Fibroblast of mammary gland (primary cell): ENCODE measurements at places on chromosomes 11 and 22.
A peak's percentile ranks its signal among the peaks of the same experiment; 100 is the strongest.

DNA sequence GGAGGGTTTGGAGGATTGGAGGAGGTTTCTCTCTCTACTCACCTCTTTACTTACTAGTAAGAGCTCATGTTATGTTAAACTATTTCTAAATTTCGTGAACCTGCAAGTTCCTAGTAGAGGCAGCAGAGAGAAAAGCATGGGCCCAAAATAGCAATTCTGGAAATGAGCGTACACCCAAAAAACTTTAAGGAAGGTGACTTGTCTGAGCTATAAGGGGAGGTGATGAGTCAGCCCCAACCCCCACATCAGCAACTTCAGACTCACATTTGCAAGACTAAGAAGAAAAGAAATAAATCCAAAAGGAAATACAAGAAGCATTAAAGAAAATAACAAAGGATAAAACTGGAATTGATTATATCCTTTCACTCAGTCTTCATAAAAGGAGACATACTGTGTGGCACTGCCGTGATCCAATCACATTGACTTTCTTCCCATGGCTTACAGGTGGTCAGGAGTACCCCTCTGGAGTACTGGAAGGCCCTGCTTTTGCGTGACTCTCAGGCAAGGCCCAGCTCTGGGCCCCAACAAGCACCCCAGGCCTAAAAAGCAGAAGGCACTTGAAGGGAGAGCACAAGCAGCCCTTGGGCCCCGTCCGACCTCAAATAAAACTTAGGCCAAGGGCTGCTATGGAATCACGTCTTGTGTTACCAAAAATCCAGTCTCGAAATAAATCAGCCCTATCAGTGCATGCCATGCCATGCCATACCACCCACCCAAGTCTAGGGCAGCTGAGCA lies 14.3 kb downstream of the PACSIN2 start:
- DNase-seq: peak; percentile 71

DNA sequence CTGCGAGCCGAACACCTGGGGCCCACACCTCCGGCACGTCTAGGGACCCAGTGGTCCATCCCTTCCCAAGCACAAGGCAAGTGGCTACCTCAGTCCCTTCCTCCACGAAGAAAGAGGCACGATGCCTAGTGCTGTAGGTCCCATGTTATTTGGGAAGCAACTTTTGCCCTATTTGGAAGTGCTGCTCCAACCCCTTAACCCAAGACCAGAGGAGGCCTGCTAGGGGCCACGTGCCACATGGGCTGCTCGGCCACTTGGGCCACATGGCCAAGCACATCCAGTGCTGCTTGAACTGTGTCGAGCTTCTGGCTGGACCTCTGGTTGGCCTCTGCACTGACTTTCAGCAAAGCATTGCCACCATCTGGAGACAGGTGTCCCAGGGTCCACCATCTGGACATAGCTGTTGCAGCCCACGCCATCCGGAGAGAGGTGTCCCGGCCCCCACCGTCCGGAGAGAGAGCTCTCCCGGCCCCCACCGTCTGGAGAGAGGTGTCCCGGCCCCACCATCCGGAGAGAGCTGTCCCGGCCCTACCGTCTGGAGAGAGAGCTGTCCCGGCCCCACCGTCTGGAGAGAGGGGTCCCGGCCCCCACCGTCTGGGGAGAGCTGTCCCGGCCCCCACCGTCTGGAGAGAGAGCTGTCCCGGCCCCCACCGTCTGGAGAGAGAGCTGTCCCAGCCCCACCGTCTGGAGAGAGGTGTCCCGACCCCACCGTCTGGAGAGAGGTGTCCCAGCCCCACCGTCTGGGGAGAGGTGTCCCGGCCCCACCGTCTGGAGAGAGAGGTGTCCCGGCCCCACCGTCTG lies 6.5 kb upstream of the B4GALNT4 start:
- no peak for DNase-seq

DNA sequence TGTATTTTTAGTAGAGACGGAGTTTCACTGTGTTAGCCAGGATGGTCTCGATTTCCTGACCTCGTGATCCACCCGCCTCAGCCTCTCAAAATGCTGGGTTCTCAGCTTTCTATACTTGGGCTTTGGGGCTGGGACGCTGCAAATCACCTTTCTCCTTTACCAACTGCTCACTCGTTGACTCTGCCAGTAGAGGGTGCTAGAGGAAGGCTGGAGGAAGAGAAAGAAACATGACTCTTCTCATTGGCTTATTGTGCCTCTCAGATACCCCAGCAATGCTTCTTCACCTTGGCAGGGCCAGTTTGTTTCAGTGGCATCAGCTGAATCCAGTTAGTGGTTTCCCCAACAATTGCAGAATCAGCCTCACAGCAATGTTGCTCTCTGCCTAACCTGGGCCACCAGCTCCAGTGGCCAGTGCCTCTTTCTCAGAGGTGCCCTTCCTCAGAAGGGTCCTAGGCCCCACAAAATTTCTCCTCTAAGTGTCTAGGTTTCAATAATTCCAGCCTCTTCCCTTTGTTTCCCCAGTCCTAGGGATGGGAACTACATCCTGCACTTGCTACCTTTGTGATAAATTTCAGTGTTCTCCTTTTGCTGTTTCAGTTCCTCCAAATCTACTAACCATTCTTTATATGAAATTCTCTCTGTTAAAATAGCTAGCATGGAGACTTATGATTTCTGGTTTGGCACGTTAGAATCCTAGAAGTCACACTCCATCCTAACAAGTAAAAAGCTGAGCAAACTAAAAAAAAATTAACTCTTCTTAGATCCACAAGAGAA lies 71.5 kb upstream of the VSTM5 start:
- DNase-seq: peak; percentile 70

DNA sequence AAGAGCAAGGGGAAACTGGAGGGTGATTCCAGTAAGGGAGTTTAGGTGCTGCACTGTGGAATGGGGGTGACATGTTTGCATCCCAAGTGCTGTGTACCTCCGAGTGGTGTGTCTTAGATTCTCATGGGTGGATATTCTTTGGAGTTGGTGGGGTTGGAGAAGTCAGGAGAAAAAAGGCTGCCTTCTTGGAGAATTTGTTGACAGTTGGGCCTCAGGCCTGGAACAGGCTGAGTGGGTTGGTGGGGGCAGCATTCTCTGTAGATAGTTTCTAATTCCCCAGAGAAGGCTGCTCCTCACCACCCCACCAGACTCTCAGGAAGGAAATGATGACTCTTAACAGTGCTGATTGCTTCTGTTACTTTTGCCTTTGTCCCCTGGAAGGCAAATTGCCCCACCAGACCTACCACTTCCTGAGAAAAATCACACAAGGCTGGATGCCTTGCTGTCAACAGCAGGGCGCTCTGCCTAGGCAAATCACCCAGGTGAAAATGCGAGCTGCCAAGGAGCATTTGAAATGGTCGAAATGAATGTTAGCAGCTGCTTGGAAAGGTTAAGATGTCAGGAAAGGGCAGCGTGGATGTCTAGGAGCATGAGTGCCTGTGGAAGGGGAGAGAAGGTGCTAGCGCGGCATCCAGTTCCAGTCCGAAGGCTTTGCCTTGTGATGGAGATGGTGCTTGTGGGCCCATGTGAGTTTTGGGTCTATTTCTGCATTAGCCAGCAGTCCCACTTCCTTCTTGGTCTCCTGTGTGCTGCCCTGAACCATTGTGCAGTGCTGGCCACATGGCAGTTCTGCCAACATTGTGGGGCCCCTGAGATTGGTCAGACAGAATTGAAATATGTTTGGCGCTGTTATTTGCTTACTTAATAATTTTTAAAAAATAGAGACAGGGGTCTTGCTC lies 29.7 kb upstream of the SORL1-AS1 start:
- DNase-seq: no peak

DNA sequence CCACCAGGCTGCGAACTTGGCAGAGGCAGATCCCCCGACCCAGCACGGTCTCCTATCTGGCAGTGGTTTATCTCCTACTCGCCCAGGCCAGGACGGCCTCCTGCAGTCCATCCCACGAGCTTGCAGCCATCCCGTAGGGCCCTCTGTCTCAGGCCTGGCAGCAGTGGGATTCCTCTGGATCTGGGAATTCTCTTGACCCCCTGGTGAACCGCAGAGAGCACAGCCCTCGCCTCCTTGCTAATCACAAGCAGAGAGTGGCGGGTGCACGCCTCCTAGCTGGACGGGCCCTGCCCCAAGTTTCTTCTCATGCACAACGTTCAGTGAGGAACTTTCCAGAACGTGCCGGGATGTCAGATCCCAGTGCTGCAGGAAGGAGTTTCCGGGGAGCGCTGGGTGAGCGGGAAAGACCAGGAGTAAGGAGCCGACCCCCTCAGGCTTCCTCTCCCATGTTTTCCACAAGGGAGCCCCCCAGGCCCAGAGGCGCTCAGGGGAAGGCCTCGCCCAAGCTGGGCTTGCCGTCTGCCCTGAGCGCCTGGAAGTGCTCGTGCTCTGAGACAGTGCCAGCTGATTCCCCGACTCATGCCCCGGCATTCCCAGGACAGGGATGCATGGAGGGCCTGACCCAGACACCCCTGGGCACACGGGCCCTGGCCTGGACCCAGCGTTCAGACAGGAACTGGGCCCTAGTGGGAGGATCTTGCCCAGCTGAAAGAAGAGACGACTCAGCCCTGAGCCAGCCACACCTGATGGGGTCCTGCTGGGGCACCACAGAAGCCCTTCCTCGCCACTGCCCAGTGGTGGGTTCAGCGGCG lies 24.6 kb downstream of the IGF2 start:
- DNase-seq: no peak

- no peak for DNase-seq
Observed at GRCh38 chr11:74639533-74639932, 47.2 kb downstream of the POLD3 start.

GRCh38 chr22:33597274-33597985 lies 322.8 kb downstream of the LARGE1 start:
- no peak for DNase-seq

DNA sequence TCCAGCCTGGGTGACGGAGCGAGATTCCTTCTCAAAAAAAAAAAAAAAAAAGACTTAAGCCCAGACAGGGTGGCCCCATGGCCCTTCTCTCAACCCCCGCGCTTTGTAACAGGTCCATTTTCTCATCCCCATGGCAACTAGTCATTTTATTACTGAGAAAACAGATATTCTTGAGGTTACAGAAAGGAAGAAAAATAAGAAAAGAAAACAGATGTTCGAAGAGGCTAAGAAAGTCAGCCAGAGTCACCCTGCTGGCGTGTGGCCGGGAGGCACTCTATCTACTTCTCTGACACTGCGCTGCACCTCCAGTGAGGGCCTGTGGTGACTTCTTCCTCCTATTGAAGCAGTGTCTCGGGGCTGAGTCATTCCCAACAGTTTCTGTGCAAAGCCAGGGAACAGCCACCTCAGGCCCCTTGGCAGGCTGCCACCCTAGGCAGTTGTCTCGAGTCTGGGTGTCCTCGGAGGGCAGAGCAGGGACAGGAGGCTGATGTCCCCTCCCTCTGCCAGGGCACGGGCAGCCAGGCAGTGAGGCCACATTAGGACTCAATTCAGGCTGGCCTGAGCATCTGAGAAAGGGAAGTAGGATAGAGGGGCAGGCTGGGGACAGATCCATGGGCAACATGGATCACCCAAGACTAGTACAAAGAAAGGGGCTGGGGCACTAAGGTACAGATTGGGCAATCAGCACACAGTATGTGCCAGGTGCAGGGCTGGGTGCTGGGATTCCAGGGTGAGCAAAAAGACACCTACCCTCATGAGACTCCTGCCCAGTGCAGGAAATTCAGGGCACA lies 16.4 kb upstream of the SYVN1 start:
- DNase-seq: peak; percentile 89

- peak; percentile 34 for DNase-seq
Observed at GRCh38 chr11:94885133-94885532, 88.2 kb downstream of the CWC15 start.

GRCh38 chr11:117315285-117316196 lies 515 bp downstream of the BACE1 start:
- DNase-seq: no peak

GRCh38 chr22:39528080-39528661 lies 4.4 kb downstream of the RPS19BP1 start:
- DNase-seq: no peak

- no peak for DNase-seq
Observed at GRCh38 chr11:33057284-33057683, 17.9 kb downstream of the TCP11L1 start.

- no peak for DNase-seq
Observed at GRCh38 chr11:117862019-117862725, 14.3 kb downstream of the FXYD6 start.

- peak; percentile 75 for DNase-seq
Observed at GRCh38 chr22:46293577-46294260, 3.0 kb upstream of the GTSE1 start.

GRCh38 chr11:65444314-65445051 lies 21.9 kb downstream of the NEAT1 start:
- peak; percentile 37 for DNase-seq

GRCh38 chr11:123587559-123587958 lies 66.9 kb downstream of the SCN3B start:
- no peak for DNase-seq

DNA sequence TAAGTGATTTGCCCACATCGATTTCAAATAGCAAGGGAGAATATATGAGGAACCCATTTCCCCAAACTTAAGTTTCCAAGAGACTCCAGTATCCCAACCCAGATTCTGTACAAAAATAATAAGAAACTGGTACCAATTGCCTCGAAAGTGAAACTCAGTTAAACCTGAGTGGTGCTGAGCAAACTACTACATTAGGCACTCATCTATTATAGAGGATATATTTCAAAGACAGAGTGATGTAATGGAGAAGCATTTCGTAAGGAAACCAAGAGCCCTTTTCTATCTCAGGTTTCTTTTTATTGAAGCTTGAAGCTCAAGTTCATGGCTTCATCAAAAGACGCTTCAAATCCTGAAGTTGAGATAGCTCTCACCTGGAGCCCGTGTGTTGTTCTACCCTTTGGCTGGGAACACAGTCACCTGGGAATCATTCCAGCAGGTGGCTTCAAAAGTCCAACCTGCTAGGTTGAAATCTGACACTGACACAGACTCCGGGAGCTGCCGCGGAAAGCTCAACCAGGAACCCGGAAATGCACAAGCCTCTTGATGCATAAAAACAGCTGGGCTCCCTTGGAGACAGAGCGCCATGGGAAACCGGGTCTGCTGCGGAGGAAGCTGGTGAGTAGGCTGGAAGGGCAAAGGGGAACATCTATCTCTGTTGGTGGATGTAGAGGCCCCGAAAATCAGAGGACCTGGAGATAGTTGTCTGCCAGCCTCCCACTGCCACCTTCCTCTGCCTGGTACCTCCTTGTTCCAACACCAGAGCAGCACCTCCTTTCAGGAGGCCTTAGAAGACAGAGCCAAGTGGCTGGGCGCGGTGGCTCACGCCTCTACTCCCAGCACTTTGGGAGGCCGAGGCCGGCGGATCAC lies at the start of gene C11orf52:
C11orf52 (plus strand) TSS at position 524 of the 867 bp plus-strand sequence; CDS start at position 584, 60 bp downstream.
- DNase-seq: no peak

DNA sequence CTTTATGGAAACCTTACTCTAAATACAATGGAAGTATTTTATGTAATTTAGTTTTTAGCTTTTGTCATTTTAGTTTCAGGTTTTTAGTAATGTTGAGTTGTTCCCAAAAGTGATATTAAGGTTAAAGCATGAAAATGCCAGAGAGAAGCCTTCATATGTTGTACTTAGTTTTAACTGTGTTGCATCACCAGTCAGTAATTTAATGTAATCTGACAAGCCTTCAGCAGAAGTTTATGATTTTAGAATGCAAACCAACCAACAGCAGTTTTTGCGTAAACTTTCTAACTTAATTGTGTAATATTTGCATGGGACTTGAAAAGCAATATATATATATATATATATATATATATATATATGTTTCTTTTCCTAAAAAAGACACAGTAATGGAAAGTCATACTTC lies 110.6 kb downstream of the MSANTD4 start:
- no peak for DNase-seq

- DNase-seq: no peak
Observed at GRCh38 chr11:114161486-114162250, 102.2 kb downstream of the ZBTB16 start.

- no peak for DNase-seq
Observed at GRCh38 chr11:134561331-134561720, 149.3 kb upstream of the B3GAT1 start.

- no peak for DNase-seq
Observed at GRCh38 chr11:12106101-12106500, 4.3 kb upstream of the MICAL2 start.

- DNase-seq: no peak
Observed at GRCh38 chr11:28822576-28822975, 714.4 kb downstream of the METTL15 start.
